ENCODE measurements at places on chromosomes 12 and 14. TPM values are rescaled to one million over a fixed set of nuclear protein-coding genes. Genes with fewer than 3 reads are reported as not detected.

P2RX7 gene
- 7.3 TPM for total RNA-seq

NGB gene
- not detected for total RNA-seq

RACGAP1 gene
- total RNA-seq, result 71.2 TPM

BCL2L14 gene
- 10.4 TPM for total RNA-seq

NAV3 gene
- total RNA-seq, result not detected

ETFBKMT gene
- total RNA-seq, result 0.69 TPM

Data from activated T-helper 1 cell treated with anti-CD3 and anti-CD28 coated beads, Interleukin-12 subunit alpha, Interleukin-12 subunit beta, Interleukin-2, Interleukin-4 antibody, amounts not matched to agents 30 ng/mL and 10 ng/mL and 1 ng/mL, durations not matched to agents 14 hours and 24 hours and 36 hours (primary cell).